Fibroblast of pulmonary artery (primary cell): ENCODE measurements at places on chromosomes 5 and 9.

DNA sequence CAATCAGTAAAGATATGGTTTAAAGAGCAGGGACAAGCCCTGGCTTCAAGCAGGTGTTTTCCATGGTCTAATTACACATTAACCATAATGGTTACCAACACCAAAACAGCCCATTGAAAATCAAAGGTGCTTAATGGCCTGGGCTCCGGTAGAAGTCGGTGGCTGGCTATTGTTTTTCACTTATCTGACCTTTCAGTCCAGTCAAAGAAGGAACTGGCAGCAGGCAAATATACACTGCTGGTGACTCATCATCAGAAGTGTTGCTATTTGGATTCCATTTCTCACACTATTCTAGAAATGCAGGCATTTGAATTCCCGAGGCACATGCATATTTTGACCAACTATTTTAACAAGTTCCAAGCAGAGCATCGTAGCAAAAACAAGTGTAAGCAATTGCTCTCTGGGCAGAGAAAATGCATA lies 26.3 kb upstream of the GABRP start:
- DNase-seq = peak; percentile 34

DNA sequence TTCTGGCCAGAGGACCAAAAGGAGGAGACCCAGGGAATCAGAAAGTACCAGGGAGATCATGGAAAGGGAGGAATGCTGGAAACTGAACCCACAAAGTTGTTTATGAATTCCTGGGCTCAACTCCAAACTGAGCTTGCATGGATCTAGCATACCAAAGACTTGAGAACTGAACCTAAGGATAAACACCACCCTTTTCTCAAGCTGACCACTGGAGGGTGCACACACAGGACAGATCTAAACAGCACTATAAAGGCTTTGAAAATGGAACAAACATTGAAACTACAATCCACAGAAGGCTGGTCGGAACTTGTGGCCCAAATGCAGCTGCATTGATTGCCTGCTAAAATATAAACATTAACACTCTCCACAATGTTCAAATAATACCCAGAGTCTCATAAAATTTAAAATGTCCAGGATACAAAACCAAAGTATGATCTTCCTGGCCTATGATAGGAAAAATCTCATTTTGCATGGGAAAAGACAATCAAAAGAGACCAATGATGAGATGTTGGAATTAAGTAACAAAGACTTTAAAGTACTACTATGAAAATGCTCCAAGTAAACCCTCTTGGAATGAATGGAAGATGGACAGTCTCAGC lies 15.6 kb upstream of the IRF1 start:
- DNase-seq = peak; percentile 91

DNA sequence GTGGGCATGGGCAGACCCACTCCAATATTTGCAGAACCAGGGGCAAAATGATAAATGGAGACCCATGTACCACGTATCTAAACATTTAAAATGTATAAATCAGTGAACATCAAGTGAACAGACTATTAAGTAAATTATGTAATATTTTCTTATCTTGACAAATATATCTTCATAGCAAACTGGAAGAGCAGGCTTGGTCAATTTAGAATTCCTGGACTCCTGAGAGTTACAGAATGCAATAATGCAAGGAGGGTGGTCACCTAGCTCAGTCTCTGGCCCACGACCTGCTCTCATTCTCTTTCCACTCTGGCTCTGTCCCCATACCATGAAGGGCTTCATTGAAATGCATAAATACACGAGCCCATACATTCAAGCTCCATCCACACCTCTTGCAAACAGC lies 398.0 kb downstream of the ENC1 start:
- DNase-seq = no peak

GRCh38 chr9:108579757-108580439 lies 275.9 kb downstream of the ACTL7B start:
- DNase-seq = peak; percentile 20
